ENCODE measurements at places on chromosomes 7 and 10. TPM values are rescaled to one million over a fixed set of nuclear protein-coding genes. Genes with fewer than 3 reads are reported as not detected.
A peak's percentile ranks its signal among the peaks of the same experiment; 100 is the strongest.

- DNase-seq, result peak; percentile 84
These were observed 95.0 kb upstream of the DDC start for GRCh38 chr7:50660040-50660829.

DNA sequence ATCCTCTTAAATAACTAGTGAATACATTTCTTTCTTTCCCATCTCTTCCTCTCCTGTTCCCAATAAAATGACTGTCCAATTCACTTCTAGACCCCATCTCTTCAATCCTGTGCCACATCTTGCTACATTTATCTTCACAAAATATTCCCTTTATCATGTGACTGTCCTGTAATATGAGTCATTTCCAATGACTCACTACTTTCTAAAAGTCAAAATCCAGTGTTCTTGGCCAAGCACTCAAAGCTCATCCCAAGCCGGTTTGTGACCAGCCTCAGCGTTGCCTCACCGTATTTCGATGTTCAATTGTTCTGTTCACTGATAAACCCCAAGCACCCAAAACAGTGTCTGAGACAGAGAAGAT lies 104.7 kb downstream of the PARD3 start:
- no peak for DNase-seq

The ALOX5 gene
- total RNA-seq, result 7.3 TPM

The SEMA3C gene
- 67.8 TPM for total RNA-seq

GRCh38 chr10:99418910-99419624 lies 11.4 kb downstream of the GOT1 start:
- peak; percentile 30 for DNase-seq

The OPN1SW gene
- not detected for total RNA-seq

GRCh38 chr7:135917721-135918120 lies 59.4 kb downstream of the MTPN start:
- no peak for DNase-seq

GRCh38 chr10:117005026-117005526 lies at the start of gene SHTN1:
Gene SHTN1, minus strand, starts transcription at chr10:117005187. Its CDS starts 108 bp downstream, at chr10:117005079.
- peak; percentile 75 for DNase-seq

The HMX3 gene
- not detected for total RNA-seq

The IDI2 gene
- 0.30 TPM for total RNA-seq

The DENND2A gene
- 15.0 TPM for total RNA-seq

The ASIC3 gene
- total RNA-seq, result 5.5 TPM

DNA sequence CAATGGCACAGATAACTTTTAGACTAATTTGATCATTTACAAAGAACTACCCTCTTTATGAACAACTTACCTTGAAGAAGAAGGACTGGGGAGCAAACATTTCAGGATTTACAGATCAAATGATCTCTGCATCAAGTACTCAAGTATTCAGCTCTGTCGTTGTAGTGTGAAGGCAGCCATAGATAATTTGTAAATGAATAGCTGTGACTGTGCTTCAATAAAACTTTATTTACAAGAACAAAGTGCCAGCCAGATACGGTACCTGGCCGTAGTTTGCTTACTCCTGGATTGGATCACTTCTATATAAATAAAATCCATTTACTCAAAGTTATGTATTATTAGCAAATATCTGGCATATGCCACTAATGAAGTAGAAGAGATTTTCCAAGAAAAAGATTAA lies 388.2 kb upstream of the SEMA3A start:
- no peak for DNase-seq

GRCh38 chr10:17122726-17123661 lies 6.6 kb downstream of the CUBN start:
- DNase-seq, result no peak

DNA sequence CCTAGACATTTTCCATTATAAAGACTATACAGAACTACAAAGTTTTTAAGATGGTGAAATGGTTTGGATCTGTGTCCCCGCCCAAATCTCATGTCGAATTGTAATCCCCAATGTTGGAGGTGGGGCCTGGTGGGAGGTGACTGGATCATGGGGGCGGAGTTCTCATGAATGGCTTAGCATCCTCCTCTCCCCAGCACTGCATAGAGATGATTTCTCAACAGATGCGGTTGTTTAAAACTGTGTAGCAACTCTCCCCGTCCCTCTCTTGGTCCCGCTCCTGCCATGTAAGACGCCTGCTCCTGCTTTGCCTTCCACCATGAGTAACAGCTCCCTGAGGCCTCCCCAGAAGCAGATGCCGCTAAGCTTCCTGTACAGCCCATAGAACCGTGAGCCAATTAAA lies 1.6 kb downstream of the FAM133B start:
- no peak for DNase-seq

DNA sequence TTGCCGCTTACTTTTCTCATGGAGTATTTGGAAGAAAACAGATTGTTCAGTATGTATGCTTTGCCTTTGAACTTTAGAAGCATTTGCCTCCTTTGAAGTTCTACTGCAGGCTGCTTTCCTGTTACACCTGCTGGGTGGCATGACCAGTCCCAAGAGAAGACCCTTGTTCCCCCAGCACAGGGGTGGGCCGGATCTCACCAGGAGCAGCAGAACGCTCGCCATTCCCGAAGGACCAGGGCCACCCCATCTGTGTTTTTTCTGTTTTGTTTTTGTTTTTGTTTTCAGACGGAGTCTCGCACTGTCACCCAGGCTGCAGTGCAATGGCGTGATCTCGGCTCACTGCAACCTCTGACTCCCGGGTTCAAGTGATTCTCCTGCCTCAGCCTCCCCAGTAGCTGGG lies 493.6 kb downstream of the PTPRN2 start:
- no peak for DNase-seq

The SORBS1 gene
- total RNA-seq, result 666 TPM

DNA sequence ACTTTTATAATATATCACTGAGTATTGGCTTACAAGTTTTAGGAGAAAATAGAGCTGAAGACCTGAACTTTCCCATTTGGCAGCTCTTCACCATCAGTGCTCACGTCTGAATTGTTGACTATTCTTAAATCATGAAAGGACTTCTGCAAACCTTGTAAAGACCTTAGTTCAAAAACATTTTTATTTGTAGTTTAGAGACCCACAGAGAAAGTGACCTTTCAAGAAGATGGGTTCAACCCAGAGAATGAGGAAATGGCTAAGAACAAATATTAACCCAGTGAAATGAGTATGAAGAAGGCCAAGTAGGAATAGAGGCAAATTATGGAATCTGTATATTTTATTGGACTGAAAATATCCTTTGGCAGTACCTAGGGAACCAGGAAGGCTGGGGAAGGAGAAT lies 1151.1 kb downstream of the GATA3 start:
- DNase-seq, result no peak

DNA sequence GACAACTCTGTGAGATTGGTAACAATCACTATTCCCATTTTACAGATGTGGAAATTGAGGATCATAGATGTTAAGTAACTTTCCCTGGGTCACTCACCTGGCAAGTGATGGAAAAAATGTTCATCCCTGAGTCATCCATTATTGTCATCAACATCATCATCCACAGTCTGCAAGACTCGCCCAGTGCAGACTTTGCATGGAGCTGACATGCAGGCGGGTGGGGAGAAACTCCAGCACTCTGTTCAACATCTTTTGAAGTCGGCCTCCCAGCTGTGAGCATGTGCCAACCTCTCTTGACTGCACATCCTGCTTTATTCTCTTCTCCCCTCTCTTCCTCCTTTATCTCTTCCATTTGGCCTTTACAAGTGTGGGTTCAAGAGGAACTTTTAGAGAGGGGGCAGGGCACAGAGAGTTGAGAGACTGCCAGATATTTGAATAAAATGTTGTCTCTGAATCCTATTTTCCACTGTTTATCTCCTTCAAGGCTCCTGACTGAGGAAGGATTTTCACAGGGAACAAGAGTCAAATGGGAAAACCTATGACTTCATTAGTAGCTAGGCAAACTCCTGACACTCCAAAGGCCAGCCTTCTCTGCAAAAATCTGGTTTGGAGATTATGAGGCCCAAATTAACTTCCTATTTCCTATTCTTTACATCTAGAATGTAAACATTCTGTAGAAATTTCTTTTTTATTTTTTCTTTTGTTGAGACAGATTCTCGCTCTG lies 283.7 kb upstream of the PODXL start:
- DNase-seq, result no peak

DNA sequence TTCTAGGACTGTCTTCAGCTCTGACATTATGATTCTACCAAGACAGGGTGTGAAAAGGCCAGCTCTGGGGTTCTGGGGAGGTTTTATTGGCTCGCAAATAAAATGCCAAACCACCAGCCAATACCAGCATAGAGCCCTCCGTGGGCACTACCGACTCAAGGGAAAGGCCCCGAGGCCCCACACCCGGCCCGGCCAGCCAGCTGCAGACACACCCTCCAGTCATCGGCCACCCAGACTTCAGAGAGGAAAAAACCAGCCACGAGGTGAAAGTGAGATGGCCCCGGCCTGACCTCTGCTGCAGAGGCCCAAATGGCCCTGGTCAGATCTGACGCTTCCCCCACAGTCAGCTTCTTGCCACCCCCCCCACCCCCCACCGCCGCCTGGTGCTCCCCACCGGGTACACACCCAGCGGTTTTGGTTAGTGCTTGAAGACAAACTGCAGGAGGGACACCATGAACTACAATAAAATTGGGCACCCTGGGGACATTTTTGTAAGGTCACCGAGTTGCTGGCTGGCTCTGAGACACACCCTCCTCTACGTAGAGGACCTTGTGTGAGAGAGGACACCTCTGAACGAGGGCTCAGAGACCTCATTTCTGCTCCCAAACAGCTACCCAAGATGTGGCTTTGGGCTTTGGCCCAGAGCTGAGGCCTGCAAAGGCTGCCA lies 79.9 kb downstream of the PRKAG2 start:
- no peak for DNase-seq

GRCh38 chr7:45033931-45034290 lies 33.9 kb downstream of the CCM2 start:
- no peak for DNase-seq

The ZNF239 gene
- total RNA-seq, result 2.5 TPM

The GATA3 gene
- 1.3 TPM for total RNA-seq

DNA sequence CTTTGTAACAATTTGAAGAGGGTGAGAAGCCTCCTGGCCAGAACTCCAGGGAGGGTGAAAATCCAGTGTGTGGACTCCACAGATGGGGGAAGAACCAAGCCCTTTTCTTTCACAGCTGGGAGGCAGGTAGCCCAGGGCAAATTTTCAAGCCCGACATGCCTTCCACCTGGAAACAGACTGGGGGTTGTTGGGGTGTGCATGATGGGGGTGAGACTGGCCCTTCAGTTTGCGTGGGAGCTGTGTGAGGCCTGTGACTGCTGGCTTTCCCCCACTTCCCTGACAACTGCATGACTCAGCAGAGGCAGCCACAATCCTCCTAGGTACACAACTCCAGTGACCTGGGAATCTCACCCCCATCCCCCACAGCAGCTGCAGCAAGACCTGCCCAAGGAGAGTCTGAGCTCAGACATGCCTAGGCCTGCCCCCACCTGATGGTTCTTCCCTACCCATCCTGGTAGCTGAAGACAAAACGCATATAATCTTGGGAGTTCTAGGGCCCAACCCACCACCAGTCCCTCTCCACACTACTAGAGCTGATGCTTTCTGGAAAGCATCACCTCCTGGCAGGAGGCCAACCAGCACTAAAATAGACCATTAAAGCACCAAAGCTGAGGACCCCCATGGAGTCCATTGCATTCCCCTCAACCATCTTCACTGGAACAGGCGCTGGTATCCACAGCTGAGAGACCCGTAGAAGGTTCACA lies 445.4 kb downstream of the TFEC start:
- DNase-seq, result no peak

GRCh38 chr10:72616716-72617115 lies 9.2 kb downstream of the MICU1 start:
- no peak for DNase-seq

The CLRN3 gene
- not detected for total RNA-seq

The KIAA1549 gene
- 1.8 TPM for total RNA-seq

DNA sequence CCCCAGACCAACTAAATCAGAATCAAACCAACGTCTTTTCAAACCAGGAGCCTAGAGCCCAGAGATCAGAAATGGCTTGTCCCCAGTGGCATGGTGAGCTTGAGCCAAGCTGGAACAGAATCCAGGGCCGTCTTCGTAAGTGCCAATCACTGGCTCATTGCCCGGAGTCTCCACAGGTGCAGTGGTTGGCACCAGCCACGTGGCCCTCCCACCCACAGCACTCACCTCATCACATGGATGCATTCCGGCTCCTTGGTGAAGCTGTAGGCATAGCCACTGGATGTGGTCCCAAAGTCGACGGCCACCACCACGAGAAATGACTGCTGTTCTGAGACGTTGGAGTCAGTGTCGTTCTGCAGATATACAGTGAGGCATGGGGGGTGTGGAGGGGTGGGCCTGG lies 37.4 kb downstream of the HSPA12A start:
- no peak for DNase-seq

DNA sequence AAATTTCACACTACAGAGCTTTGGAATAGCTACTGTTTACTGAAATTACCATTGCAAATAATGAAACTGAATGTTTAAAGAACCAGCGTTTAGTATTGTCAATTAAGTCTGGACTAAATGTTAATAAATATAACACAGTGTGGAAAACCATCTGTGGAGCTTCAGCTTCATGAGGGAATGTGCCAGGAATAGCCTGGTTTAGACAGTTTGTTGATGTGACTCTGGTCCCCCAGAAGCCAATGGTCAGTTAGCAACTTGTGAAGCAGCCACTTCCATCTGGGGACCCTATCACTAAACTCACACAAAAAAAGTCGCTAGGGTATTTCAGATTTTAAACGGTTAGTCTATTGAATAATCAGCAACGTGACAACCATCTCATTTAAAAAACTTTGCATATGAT lies 207.8 kb downstream of the RAMP3 start:
- DNase-seq, result no peak

The DGKB gene
- total RNA-seq, result 0.38 TPM

DNA sequence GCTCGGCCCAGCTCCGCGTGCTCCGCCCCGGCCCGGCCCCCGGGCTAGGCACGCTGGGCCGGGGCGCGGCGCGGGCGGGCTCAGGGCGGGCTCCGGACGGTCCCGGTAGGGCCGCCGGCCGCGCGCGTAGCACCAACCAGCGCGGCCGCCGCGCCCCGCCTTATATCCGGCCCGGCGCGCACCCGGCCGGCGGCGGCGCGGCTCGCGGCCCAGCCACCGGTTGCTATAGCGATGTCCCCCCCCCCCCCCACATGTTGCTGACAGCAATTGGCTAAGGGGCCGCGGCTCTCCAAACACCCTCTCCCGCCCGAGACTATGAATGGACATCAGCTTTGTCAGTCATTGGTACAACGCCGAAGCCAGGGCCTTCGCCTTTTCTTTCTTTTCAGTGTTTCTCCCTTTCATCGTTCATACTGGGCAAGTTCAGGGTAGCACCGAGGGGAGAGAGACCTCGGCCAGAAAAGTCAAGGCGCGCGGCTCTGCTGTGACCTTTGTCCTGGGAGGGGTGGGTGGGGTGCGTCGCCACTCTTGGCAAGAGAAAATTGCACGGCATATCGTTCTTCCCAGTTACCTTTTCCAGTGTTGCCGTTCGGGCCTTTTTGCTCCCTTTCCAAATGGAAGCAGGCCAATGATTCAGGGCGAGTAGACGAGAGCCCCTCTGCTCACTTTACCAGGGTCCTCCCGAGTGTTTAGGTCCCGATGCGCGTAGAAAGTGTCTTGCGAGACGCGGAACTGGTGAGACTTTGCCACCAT lies 354.2 kb downstream of the DNAJB6 start:
- peak; percentile 81 for DNase-seq

All from Right ventricle myocardium inferior (tissue), 1 donor.